ENCODE measurements at places on chromosomes 3 and 15.

- no peak for DNase-seq
These were observed 143.6 kb downstream of the USP13 start for GRCh38 chr3:179796421-179796820.

DNA sequence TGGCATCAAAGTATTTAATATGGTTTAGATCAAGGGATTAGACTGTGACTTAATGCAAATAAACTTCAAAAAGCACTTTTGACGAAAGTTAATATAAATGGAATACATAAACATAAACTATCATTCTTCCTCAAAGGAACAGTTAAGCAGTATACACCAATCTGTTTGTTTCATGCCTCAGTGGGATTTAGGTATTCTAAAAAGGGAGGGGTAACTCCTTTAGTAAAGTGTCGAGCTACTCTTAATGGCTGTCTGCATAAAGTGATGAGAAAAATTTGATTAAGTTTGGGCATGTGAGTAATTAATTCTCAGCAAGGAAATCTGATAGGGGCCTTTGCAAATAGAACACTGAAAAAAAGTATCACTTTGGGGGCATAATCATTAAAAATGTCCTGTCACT is 176.9 kb downstream of the FRMD5 start:
- DNase-seq, result no peak

GRCh38 chr3:173465112-173465511 is 67.6 kb downstream of the NLGN1 start:
- DNase-seq, result peak; percentile 12

- DNase-seq, result no peak
These were observed 12.8 kb downstream of the CTNNB1 start for GRCh38 chr3:41212088-41212487.

DNA sequence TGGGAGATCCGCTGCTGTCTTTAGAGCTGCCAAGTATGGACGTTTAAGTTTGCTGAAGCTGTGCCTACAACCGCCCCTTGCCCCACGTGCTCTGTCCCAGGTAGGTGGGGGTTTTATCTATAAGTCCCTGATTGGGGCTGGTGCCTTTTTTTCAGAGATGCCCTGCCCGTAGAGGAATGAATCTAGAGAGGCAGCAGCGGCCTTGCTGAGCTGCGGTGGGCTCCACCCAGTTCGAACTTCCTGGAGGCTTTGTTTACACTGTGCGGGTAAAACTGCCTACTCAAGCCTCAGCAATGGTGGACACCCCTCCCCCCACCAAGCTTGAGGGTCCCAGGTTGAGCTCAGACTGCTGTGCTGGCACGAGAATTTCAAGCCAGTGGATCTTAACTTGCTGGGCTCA is 83.4 kb upstream of the FGF7 start:
- DNase-seq, result no peak

DNA sequence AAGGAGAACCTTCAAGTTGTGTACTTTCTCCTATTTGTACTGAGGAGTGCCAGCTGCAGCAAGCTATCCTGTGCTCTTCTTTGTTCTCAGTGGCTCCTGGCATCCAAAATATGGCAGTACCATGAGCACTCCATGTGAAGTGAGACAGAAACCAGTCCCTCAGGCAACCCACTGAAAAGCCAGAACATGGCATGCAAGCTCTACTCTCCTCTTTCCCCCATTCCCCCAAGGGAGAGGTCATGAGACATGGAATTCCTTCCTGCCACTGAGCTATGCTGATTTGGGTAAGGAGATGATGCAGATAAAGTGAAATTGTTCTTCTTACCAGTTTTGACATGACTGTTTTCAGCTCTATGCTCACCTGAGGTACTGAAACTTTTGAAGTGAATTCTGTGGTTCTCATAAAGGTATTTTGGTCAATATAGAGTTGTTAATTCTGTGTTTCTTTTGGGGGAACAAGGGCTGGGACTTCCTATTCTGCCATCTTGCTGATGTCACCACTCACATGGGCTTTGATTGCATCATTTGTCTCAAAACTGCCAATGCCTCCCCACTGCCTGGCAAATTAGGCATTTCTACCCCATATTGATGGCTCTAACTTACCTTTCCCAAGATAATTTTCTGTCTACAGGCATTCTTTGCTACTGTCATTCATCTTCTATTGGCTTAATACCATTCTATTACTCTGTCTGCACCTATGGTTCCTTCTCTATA is 22.8 kb upstream of the CEP152 start:
- DNase-seq, result no peak

DNA sequence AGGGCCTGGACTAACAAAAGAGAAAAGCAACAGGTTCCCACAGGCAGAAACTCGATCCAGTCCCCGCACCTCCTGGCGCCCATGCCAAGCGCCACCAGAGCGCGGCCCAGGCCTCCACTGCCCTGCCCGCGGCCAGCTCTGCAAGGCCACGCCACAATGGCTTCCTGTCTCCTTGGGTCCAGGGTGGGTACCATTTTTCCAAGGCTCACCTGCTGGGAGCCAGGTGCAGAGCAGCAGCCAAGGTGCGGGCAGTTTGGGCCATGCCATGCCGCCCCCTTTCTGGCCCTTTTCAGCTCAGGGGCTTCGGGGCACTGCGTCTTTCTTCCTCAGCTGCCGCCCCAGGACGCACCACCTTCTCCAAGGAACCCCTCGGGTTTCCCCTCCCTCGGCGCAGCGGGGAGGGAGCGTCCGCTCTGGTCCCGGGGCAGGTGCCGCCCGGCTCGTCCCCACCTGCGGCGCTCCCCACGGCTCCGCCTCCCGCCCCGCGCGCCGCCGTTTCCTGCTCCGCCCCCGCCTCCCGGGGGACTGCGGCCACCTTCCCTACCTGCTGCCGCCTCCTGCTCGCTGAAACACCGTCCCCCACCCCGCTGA is at the start of gene ILDR1:
Gene ILDR1, minus strand, starts transcription at position 437 of the 591 bp plus-strand sequence. Its CDS starts 170 bp downstream, at position 267.
- DNase-seq, result no peak

GRCh38 chr15:73161546-73161945 is 109.3 kb downstream of the NEO1 start:
- no peak for DNase-seq

Data from GM04504 (cell line).